ENCODE measurements at places on chromosomes 16 and 17.

GRCh38 chr16:12618515-12618914 lies 185.2 kb downstream of the CPPED1 start:
- no peak for DNase-seq

GRCh38 chr16:76946879-76947278 lies 244.1 kb upstream of the MON1B start:
- DNase-seq, result no peak

DNA sequence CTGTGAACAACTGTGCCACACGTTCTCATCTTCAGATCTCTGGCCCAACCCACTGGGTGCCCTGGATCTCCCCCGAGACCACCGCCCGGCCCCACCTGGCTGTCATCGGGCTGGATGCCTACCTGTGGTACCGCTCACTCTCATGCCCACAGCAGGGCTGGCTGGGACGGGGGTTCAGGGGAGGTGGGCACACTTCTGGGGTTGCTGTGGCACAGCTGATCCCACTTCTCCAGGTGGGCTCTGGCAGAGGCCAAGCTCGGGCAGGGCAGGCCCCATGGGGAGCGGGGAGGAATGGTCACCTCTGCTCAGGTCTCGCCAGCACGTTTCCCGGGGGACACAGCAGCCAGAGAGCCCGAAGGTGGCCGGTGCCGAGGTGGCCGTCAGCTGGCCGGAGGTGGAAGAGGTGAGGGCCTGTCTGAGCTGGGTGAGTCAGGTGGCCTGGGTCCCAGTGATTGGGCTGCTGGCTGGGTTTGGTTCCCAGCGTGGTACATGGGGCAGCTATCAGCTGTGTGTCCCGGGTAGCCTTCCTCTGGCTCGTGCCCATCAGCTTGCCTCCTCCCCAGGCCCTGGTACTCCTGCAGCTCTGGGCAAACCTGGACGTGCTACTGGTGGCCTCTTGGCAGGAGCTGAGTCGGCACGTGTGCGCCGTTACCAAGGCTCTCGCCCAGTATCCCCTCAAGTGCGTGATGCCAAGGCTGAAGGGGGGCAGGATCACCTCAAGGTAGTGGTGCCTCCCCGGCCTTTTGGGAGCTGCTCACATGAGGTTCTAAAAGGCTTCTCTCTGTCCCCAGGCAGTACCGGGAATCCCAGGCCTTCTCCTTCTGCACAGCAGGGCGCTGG lies 2.3 kb upstream of the MRPS34 start:
- DNase-seq, result no peak

DNA sequence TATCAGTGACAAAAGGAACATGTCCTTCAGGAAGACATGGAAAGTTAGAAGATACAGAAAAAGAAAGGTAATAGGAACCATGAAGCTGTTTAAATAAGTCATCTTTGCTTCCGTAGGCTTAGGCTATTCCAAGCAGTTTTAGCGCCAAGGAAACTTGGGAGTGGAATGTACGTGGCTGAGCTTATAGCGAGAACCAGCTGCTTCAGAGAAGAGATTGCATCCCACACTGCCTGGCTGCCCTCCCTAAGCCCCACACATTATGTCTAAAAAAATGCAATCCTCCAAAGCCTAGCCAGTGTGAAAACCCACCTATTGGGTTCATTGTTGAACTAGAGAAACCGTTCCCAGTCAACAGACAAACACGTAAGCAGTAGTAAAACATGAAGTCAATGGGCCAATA lies 149.9 kb downstream of the SLC39A11 start:
- no peak for DNase-seq

DNA sequence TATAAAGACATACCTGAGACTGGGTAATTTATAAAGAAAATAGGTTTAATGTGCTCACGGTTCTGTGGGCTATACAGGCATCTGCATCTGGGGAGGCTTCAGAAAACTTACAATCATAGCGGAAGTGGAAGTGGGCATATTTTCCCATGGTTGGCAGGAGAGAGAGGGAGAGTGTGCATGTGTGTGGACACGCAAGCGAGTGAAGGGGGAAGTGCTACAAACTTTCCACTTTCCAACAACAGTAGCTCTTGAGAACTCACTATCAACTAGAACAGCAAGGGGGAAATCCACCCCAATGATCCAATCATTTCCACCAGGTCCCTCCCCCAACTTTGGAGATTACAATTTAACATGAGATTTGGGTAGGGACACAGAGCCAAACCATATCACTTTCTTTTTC lies 11.1 kb downstream of the TAOK1 start:
- DNase-seq, result no peak

DNA sequence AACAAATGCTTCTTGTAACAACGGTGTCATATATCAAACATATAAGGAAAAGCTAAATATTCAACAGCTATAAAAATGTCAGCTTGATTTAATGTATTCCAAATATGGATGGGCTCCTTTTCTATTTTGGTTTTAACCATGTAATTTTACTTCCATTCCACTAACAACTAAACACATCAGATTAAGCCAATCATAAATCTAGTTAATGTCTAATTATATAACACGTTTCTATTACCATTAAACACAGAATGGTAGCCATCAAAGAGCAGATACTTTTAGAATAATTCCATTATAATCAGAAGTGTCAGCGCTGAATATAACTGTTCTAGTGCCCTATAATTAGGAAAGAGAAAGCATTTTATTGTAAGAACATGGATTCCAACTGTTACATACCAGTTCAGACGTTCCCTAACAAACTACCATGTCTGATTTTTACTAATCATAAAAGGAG lies 10.0 kb downstream of the CMC2 start:
- DNase-seq, result no peak

GRCh38 chr17:69485901-69486643 lies 71.6 kb downstream of the MAP2K6 start:
- no peak for DNase-seq
